ENCODE measurements at places on chromosomes 1 and 21. TPM values are rescaled to one million over a fixed set of nuclear protein-coding genes. Genes with fewer than 3 reads are reported as not detected.

GRCh38 chr1:183273300-183273699 is 87.2 kb downstream of the LAMC2 start:
- no peak for DNase-seq
- no peaks in the 10 kb centered on the region for H3K36me3 ChIP-seq
- no peaks in the 10 kb centered on the region for H3K4me1 ChIP-seq
- H3K4me3 ChIP-seq, result no peak overlapping the region

GRCh38 chr1:15915991-15916390 is 59.9 kb downstream of the ZBTB17 start:
- H3K4me3 ChIP-seq, result no peak overlapping the region
- H3K36me3 ChIP-seq, result peaks cover 33% of the 10 kb centered on the region
- no peak for DNase-seq
- peaks cover 45% of the 10 kb centered on the region for H3K4me1 ChIP-seq
- H3K27ac ChIP-seq, result no peak overlapping the region

DNA sequence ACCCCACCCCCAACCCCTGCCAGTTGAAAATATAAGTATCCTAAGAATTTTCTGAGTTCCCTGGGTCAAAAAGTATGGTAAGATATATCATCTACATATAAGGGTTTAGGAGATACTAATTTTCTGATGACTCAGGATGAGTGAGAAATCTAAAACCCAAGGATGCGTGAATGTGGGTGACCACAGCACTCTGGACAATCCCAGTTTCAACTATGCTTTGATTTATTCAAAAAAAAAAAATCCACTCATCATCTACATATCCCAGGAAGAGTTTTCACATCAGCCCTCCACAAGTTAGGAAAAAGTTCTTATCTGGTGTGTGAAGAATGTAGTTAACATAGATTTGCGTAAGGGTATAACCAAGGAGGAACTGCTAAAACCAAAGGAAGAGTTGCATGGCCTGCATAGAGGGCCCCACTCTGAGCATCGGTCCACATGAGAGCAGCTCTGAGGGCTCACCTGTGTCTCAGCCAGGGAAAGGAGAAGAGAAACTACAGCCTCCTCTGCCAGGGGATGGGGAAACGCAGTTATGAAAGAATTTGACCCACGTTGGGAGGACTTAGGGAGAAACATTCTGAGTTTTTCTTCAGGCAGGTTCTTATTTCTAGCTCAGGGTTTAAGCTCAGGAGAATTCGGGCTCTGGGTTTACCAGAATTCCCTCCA is 18.8 kb downstream of the LAMB3 start:
- no peaks in the 10 kb centered on the region for H3K36me3 ChIP-seq
- no peak for DNase-seq
- H3K27ac ChIP-seq, result no peak overlapping the region
- H3K27me3 ChIP-seq, result no peaks in the 10 kb centered on the region

- DNase-seq, result peak; percentile 75
- H3K4me1 ChIP-seq, result peaks cover 41% of the 10 kb centered on the region
- H3K36me3 ChIP-seq, result no peaks in the 10 kb centered on the region
- H3K4me3 ChIP-seq, result peak overlapping the region; percentile 91
These were observed 544 bp downstream of the ILDR2 start for GRCh38 chr1:166974647-166975345.

GRCh38 chr1:59223989-59224634 is 72.8 kb upstream of the FGGY start:
- H3K36me3 ChIP-seq, result no peaks in the 10 kb centered on the region
- no peak for DNase-seq
- H3K4me3 ChIP-seq, result no peak overlapping the region
- H3K27me3 ChIP-seq, result no peaks in the 10 kb centered on the region
- no peaks in the 10 kb centered on the region for H3K4me1 ChIP-seq

DNA sequence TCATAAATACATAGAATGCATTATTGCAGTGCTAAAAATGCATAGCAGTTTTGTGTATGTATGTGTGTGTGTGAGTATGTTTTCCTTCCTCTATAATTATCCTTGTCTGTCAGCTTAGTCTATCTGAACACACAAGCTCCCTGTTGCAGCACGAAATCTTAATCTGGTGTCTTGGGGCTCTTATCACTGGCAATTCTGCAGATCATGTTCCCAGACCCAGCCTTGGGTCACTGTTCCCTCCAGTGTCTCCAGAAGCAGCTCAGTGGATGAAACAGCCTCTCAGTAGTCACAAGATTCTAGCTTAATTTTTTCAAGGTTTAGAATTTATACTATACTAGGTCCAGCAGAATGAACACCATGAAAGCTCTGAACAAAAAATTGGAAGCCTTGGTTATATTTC is 777.9 kb downstream of the MRPL39 start:
- no peak for DNase-seq
- H3K27me3 ChIP-seq, result no peaks in the 10 kb centered on the region
- no peak overlapping the region for H3K4me3 ChIP-seq
- no peak overlapping the region for H3K27ac ChIP-seq
- no peaks in the 10 kb centered on the region for H3K36me3 ChIP-seq
- H3K4me1 ChIP-seq, result no peaks in the 10 kb centered on the region

Gene HSF2BP
- 1.3 TPM for total RNA-seq

DNA sequence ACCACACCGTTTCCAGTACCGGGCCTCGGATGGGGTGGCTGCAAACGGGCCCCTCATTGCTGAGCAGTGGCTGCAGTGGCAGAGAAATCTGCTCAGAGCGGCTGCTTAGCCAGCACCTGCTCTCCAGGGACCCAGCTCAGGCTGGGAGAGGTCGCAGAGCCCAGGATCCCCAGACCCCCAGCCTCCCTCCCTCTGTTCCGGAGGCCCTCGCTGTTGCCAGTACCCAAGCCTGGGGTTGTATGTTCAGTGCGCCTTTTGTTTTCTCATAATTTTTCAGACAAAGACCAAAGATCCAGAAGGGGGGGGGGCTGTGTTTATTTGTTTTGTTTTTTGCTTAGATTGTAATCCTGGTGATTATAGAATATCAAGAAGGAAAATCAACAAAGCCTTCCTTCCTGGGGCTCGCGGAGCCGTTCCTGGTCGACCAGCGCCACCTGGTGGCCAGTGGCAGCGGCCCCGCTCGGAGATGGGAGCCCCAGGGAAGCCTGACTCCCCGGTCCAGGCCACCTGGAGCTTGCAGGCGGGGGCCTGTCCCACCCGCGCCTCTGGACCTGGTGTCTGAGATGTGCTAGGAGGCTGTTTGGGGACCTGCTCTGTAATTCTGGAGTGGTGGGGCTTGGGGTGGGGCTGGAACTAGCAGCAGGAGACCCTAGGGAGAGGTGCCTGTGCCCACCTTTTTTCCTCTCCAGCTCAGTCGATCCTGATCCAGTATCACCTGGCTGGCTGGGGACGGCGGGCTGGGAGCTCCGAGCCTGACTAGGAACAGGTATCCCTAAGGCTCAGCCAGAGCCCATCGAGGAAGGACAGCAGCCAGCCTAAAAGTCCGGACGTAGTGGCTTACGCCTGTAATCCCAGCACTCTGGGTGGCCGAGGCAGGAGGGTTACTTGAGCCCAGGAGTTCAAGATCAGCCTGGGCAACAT is 123.9 kb upstream of the VAMP3 start:
- H3K27me3 ChIP-seq, result no peaks in the 10 kb centered on the region
- no peaks in the 10 kb centered on the region for H3K4me1 ChIP-seq
- no peaks in the 10 kb centered on the region for H3K36me3 ChIP-seq
- H3K27ac ChIP-seq, result no peak overlapping the region
- DNase-seq, result peak; percentile 76

Gene CACNA1S
- total RNA-seq, result not detected

Gene POMGNT1
- 32.4 TPM for total RNA-seq

DNA sequence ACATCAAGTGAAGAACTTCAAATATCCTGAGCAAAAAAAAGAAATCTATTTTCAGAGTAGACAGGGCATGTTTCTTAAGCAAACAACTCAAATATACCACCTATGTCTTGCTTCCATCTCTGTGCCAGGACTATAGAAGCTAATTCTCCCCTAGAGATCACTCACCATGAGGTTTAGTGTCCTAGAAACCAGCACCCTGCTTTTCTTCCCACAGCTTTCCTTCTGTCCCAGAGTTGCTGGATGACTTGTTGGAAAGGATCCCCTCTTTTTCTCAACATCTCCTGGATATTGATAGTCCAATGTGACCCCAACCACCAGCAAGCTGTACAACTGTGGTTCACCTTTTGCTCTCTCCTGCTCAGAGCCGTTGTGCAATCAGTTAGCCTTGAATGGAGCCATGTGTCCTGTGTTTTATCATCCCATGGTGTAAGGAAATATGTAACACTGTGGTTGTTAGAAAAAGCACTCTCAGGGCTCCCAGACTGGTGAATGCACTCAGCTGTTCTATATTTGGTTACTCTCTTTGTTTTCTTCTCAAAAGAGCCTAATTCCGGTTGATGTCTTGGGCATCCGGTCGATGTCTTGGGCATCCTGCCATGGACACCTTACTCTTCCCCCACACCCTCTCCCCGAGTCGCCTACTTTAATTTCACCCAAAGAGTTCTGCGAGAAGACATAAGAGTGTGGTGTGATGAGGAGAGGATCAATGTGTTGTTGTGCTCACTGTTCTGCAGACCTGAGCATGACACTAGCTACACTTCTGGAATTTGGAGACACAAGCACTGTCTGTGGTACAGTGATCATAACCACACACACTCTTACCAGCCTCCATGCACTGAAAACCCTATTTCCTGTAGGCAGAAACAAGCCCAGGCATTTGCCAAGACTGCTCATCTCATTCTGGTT is 1.7 kb downstream of the TNFSF4 start:
- peaks cover 10% of the 10 kb centered on the region for H3K27me3 ChIP-seq
- H3K27ac ChIP-seq, result peak overlapping the region; percentile 38
- H3K4me3 ChIP-seq, result peak overlapping the region; percentile 30
- peaks cover 44% of the 10 kb centered on the region for H3K4me1 ChIP-seq
- no peaks in the 10 kb centered on the region for H3K36me3 ChIP-seq

DNA sequence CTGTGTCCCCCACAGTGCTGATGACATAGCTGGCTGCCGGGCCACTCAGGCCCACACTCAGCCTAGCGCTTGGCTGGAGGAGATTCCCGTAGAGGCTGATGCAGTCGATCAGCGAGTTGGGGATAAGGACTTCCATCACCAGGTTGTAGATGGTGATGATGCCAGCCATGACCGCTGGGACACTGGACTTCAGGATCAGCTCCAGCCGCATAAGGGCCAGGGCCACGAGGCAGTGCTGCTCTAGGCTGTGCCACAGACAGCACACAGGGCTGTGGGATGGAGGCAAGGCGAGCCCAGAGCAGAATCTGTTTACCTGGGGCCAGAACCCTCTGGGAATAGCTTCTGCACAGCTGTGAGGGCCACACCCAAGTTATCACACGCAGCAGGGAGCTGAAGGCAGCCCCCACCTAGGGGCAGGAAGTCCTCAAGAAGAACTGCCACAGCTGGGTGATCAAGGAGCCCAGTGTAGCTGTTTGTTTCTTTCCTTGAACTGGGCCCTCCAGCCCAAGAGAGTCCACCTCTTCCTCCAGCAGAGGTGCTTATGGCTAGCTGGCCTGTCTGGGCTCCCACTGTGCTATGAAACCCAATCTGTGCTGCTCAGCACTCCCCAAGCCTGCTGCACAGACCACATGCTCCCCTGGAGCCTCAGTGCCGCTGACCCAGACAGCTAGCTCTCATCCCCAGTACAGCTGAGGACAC is 6.2 kb downstream of the SLC2A1 start:
- peak overlapping the region; percentile 48 for H3K27ac ChIP-seq
- no peaks in the 10 kb centered on the region for H3K27me3 ChIP-seq
- H3K36me3 ChIP-seq, result peaks cover 38% of the 10 kb centered on the region
- peaks cover 84% of the 10 kb centered on the region for H3K4me1 ChIP-seq
- no peak overlapping the region for H3K4me3 ChIP-seq
- DNase-seq, result no peak

DNA sequence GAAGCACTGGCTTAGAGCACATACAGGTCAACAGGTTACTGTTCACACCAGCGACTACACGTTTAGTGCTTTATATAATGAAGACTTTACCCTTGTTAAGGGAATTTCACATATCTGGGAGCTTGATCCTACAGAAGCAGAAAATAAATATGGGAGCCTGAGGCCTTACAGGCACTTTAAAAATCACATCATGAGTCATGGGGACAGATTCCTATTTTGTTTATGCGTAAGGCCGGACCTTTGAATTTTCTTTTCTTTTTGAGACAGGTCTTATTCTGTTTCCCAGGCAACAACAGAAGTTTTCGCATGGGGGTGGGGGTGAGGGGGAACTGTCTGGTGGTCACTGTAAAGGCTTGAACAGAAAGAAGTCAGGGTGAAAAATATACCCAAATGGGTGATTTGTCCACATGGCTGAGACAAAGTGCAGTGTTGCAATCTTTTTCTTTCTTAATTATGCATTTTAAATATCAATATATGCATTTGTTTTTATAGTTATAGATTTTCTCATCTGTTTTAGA is 276.7 kb downstream of the KCNH1 start:
- H3K27ac ChIP-seq, result no peak overlapping the region
- no peak overlapping the region for H3K4me3 ChIP-seq
- H3K36me3 ChIP-seq, result no peaks in the 10 kb centered on the region
- DNase-seq, result no peak
- no peaks in the 10 kb centered on the region for H3K4me1 ChIP-seq

Gene PCP4
- not detected for total RNA-seq

DNA sequence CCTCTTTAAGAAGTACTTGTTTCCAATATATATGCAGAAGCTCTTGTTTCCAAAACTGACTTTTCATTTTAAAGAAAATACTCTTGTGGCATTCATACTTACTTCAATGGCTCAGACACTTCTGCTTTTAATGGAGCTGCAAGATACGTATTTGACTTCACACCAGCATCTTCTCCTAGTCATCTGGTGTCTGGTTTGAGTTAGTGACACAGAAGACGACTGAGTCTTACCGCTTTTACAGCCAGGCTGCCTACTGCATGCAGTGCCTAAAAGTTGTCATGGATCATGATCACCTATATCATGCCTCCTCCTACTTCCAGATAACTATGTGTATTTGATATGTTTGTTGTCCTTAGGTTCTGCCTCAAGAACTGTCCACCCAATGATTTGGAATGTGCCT is 185.9 kb downstream of the TPR start:
- DNase-seq, result no peak
- H3K27me3 ChIP-seq, result peaks cover 17% of the 10 kb centered on the region
- H3K27ac ChIP-seq, result no peak overlapping the region
- H3K36me3 ChIP-seq, result no peaks in the 10 kb centered on the region
- H3K4me1 ChIP-seq, result peaks cover 5% of the 10 kb centered on the region

DNA sequence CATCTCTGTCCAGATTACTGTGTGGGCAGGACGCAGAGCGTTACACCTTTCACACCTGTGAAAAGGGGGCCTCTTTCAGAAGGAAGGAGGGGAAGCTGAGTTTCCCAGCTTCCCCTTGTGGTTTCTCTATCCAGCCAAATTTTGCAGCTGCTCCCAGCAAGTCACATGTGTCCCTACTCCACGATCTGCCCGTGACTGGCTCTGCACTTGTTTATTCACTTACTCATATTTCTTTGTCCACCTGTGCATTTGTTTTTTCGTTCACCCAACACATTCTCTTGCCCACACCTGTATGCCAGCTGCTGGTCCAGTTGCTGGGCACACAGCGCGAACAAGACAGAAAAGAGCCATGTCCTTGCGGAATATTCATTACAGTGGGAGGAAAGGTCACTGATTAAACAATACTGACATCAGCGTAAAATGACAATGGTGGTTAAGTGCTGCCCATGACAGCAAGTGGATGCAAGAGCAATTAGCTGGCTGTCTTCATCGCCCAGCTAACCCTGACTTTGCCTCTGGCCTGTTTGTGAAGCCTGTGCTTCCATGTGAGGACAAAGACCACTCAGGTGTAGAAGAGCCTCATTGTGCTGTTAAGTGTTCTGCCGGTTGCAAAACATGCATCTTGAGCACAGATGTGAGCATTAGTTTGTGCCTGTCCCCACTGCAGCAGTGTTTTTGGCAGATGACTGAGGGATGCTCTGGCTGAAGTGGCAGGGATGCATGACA is 28.6 kb upstream of the NEK2 start:
- H3K4me1 ChIP-seq, result peaks cover 5% of the 10 kb centered on the region
- H3K36me3 ChIP-seq, result no peaks in the 10 kb centered on the region
- H3K4me3 ChIP-seq, result no peak overlapping the region
- no peaks in the 10 kb centered on the region for H3K27me3 ChIP-seq
- no peak overlapping the region for H3K27ac ChIP-seq

Gene COG2
- total RNA-seq, result 19.9 TPM

Data from activated naive CD4-positive, alpha-beta T cell treated with anti-CD3 and anti-CD28 coated beads for 36 hours (primary cell).